ENCODE measurements at places on chromosomes 2 and 18. TPM values are rescaled to one million over a fixed set of nuclear protein-coding genes. Genes with fewer than 3 reads are reported as not detected.

The PKP4 gene
- 43.1 TPM for total RNA-seq

The GPR39 gene
- total RNA-seq, result not detected

The DPP4 gene
- total RNA-seq, result 30.7 TPM

The SNED1 gene
- 2.6 TPM for total RNA-seq

The VSNL1 gene
- not detected for total RNA-seq

DNA sequence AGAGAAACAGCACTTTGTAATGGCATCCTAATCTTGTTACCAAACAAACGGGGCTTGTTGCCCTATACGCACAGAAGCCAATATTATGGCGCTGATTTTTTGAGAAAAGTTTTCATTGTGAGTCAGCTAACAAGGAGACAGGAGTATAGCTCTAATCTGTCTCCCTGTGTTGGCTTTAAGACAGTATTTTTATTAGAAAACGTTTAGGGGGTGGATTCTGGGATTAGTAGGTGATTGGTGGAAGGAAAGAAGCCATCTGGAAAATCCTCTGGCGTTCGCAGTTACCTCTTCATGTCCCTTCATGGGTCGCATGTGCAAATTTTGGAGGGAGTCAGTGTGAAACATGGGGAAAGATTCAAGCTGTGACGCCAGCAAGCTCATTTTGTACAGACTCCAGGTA lies 698 bp upstream of the TMEM237 start:
- peak overlapping the region; percentile 87 for H3K4me3 ChIP-seq
- H3K36me3 ChIP-seq, result peaks cover 3% of the 10 kb centered on the region
- H3K27me3 ChIP-seq, result no peaks in the 10 kb centered on the region
- no peak overlapping the region for H3K27ac ChIP-seq
- H3K4me1 ChIP-seq, result peaks cover 10% of the 10 kb centered on the region
- no peak for DNase-seq

DNA sequence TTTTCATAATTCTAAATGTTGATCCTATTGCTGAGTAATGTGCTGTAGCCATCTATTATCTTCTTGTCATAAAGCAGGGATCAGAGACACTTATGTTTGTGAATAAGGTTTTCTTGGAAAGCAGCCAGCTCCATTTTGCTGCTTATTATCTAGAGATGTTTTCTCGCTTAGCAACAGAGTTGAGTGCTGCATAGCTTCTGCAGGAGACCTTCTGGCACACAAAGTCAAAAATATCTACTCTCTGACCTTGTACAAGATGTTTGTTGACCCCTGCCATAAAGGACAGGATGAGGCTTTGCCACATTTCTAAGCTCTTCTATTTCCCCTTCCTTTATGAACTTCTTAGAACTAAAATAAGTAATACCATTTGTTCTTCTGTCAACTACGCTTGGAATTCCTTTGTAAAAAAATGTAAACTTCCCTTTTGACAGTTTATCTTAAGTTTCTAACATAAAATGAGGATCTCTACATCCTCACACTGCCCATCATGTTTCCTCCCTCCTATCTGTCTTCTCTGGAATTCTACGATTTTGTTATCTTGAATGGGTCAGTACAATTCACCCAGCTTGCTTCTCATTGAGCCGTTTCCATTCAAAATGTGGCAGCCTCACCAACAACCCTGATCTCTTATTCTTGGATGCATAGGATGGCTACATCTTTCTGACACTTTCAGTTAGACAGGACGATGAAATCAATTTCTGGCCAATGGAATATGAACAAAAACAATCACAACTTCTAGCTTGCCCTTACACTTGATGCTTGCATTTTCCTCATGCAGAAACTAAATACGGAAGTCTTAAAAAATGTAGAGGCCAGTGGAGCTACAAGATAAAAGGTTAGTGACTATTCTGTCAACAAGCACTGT lies 1377.0 kb downstream of the SUCLG1 start:
- H3K36me3 ChIP-seq, result no peaks in the 10 kb centered on the region
- H3K4me1 ChIP-seq, result no peaks in the 10 kb centered on the region

DNA sequence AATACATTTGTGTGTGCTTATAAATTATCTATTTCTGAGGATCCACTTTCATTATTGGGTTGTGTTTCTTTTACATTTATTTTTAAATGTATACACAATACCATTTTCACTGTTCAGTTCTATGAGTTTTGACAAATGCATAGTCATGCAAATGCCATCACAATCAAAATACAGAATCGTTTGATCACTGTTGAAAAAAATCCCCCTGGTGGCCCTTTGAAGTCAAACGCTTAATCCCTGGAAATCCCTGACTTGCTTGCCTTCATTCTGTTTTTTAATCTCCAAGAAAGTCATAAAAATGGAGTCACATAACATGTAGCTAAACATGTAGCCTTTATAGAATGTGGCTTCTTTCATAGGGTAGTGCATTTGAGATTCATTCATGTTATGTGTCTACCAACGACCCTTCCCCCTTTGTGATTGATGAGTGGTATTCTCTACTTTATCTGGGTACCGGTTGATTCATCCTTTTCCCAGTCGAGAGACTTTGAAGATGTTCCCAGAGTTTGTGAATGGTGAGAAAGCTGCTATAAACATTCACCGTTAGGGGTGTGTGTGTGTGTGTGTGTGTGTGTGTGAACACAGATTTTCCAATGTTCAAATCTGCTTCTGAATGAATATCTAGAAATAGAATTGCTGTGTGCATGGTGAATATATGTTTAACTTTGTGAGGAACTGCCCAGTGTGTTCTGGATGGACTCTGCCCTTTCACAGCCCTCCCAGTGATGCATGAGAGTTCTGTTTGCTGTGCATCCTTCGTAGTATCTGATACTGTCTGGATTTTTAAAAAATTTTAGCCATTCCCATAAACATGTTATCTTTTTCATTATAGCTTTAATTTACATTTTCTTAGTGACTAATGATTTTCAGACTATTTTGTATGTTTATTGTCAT lies 173.6 kb downstream of the GALR1 start:
- H3K4me1 ChIP-seq, result no peaks in the 10 kb centered on the region
- no peak for DNase-seq
- no peaks in the 10 kb centered on the region for H3K36me3 ChIP-seq
- no peak overlapping the region for H3K27ac ChIP-seq

- H3K4me1 ChIP-seq, result peaks cover 3% of the 10 kb centered on the region
- H3K4me3 ChIP-seq, result no peak overlapping the region
- no peaks in the 10 kb centered on the region for H3K36me3 ChIP-seq
- H3K27me3 ChIP-seq, result peaks cover 3% of the 10 kb centered on the region
- DNase-seq, result no peak
These were observed 26.7 kb downstream of the TANC1 start for GRCh38 chr2:158994920-158995676.

GRCh38 chr2:58709274-58709673 lies 468.1 kb upstream of the FANCL start:
- H3K27ac ChIP-seq, result no peak overlapping the region
- H3K36me3 ChIP-seq, result no peaks in the 10 kb centered on the region
- H3K27me3 ChIP-seq, result peaks cover 3% of the 10 kb centered on the region
- H3K4me3 ChIP-seq, result no peak overlapping the region
- no peak for DNase-seq

DNA sequence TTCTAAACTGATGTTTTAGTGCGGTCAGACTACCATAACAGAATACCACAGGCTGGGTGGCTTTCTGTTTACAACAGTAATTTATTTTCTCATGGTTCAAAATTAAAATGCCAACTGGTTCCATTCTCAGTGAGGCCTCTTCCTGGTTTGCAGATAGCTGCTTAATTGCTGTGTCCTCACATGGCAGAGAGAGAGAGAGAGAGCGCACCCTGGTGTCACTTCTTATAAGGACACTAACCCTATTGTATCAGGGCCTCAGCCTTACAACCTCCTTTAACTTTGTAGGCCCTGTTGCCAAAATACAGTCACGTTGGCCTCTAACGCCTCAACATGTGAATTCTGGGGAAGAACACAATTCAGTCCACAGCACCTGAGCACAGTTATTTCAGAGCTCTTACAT lies 37.5 kb upstream of the ZNF385B start:
- DNase-seq, result peak; percentile 19
- H3K27ac ChIP-seq, result no peak overlapping the region
- H3K4me1 ChIP-seq, result no peaks in the 10 kb centered on the region

GRCh38 chr2:990970-991369 lies 40.3 kb downstream of the SNTG2 start:
- H3K4me3 ChIP-seq, result no peak overlapping the region
- H3K36me3 ChIP-seq, result no peaks in the 10 kb centered on the region
- H3K27ac ChIP-seq, result no peak overlapping the region
- DNase-seq, result no peak
- peaks cover 8% of the 10 kb centered on the region for H3K27me3 ChIP-seq
- no peaks in the 10 kb centered on the region for H3K4me1 ChIP-seq

DNA sequence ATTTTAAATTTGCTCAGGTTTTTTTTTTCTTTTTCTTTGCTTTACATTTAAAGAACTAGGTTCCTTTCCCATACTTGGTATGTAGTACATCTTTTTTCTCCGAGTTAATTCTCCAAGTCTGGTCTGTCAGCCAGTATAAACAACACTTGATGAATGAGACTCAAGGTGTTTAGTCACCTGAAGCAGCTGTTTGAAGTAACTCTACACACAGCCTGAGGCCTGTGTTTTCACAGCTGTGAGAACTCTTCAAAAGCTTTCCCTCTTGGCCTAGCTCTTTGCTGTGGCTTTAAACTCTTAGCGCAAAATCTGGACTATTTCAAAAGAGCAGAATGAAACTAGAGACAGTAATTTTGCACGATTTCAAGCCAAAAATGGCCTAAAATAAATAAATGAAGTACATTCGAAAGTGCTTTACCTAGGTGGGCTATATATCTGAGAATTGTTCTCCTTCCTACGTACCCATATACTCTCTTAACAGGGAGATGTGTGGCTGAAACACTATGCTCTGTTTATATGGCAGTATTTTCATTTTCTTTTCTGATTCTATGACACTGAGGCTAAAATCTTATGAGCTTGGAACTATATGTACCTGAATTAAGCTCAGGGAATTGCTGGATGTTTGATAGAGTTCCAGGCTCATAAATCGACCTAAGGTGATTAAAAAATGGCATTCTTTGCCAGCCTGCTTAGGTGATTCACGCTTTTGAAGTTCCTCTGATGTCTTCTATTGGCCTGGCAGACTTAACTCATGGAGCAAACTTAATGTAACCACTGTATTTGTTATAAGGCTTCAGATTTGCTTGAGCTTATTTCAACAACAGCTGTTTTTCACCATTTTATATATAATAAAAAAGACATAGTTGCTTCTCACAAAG lies 1044.1 kb upstream of the ZEB2 start:
- no peaks in the 10 kb centered on the region for H3K4me1 ChIP-seq
- no peak overlapping the region for H3K27ac ChIP-seq
- no peak overlapping the region for H3K4me3 ChIP-seq
- H3K27me3 ChIP-seq, result no peaks in the 10 kb centered on the region
- no peak for DNase-seq

- H3K36me3 ChIP-seq, result no peaks in the 10 kb centered on the region
- H3K4me1 ChIP-seq, result peaks cover 7% of the 10 kb centered on the region
- peak overlapping the region; percentile 82 for H3K27ac ChIP-seq
- DNase-seq, result peak; percentile 65
- H3K4me3 ChIP-seq, result peak overlapping the region; percentile 80
These were observed 806 bp downstream of the RFX8 start for GRCh38 chr2:101473911-101474701.

GRCh38 chr2:241553512-241553830 lies 5.1 kb upstream of the BOK start:
- no peak overlapping the region for H3K27ac ChIP-seq
- H3K36me3 ChIP-seq, result peaks cover 5% of the 10 kb centered on the region
- H3K27me3 ChIP-seq, result peaks cover 32% of the 10 kb centered on the region
- H3K4me3 ChIP-seq, result no peak overlapping the region
- peaks cover 5% of the 10 kb centered on the region for H3K4me1 ChIP-seq
- no peak for DNase-seq

GRCh38 chr2:181954538-181954883 lies 31.1 kb upstream of the PPP1R1C start:
- H3K4me1 ChIP-seq, result peaks cover 5% of the 10 kb centered on the region
- H3K27me3 ChIP-seq, result peaks cover 24% of the 10 kb centered on the region
- H3K27ac ChIP-seq, result no peak overlapping the region
- H3K36me3 ChIP-seq, result no peaks in the 10 kb centered on the region

DNA sequence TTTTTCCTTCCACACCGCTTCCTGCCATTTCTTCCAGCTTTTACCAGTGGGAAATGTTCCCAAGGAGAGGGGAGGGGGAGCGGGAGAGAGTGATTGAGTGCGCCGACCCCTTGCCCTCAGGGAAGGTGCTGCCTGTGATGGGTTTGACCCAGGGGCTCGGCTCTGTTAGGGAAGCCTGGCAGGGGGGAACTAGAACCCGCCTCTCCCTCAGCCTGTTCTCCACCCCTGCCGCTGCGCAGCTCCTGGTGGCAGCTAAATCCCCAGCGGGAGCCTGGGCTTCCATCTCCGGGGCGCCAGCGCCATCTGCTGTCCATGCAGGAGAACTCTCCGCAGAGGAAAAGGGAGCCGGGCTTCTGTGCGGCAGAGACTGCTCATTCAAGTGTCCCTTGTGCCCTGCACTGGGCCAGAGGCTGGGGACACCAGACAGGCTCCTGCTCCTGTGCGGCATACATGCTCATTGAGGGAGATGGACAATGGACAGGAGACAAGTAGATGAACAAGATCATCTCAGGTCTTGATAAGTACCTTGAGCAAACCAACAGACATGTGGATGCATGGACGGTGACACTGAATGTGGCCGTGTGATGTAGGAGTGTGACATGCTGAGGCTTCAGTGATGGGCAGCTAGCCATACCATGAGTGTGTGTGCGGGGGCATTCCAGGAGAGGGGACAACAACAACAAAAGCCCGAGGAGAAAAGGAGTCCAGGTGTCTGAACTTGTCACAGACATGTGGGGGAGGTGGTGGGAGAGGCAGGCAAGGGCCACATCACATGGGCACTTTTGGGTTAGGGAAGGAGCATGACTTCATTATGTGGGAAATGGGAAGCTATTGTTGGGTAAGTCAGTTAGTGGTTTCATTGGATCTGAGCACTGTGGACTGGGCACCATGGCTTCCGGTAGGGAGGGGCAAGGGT lies 13.3 kb downstream of the CHPF start:
- H3K4me1 ChIP-seq, result no peaks in the 10 kb centered on the region
- H3K36me3 ChIP-seq, result no peaks in the 10 kb centered on the region
- H3K4me3 ChIP-seq, result no peak overlapping the region

DNA sequence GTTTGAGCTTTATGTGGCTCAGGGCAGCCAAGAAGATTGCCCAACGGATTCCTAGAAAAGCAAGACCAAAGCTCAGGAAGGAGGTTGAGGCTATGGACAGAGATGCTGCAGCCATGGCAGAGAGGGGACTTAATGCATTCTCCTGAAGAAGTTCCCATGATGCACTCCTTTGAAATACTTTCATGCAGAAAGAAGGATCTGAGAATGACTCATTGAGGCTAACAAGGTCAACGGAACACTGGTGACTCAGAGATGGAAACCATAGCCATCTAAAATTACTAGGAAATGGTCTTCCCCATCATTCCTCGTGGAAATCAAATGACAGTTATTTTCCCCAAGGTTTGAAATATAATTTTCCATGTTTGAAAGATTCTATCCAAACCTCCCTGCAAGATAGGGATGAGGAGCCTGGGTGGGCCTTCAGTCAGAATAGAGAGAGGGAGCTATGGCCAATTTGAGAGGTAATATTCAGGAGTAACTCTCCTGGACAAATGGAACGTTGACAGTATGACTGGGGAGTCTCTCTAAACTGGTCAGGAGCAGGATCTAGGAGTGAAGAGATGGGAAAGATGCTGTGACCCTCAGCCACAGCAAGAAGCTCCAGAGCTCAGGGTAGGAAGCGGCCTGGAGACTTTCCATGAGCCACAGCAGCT lies 63.0 kb downstream of the REEP1 start:
- no peak overlapping the region for H3K27ac ChIP-seq
- peaks cover 8% of the 10 kb centered on the region for H3K36me3 ChIP-seq
- peaks cover 4% of the 10 kb centered on the region for H3K27me3 ChIP-seq
- H3K4me1 ChIP-seq, result peaks cover 21% of the 10 kb centered on the region

GRCh38 chr2:77488141-77488540 lies 34.0 kb downstream of the LRRTM4 start:
- no peak overlapping the region for H3K27ac ChIP-seq
- no peaks in the 10 kb centered on the region for H3K27me3 ChIP-seq
- no peak overlapping the region for H3K4me3 ChIP-seq
- no peaks in the 10 kb centered on the region for H3K36me3 ChIP-seq
- no peak for DNase-seq

Measured in activated CD4-positive, alpha-beta memory T cell treated with anti-CD3 and anti-CD28 coated beads for 36 hours (primary cell).